ENCODE measurements at places on chromosomes 4 and X. TPM values are rescaled to one million over a fixed set of nuclear protein-coding genes. Genes with fewer than 3 reads are reported as not detected.
A peak's percentile ranks its signal among the peaks of the same experiment; 100 is the strongest.

GRCh38 chr4:76704133-76704881, 193.6 kb downstream of the SOWAHB start:
- peak; percentile 62 for DNase-seq

- no peak for DNase-seq
These were observed 176.9 kb upstream of the HS3ST1 start for GRCh38 chr4:11605597-11605996.

GRCh38 chr4:4182835-4183568, 43.7 kb downstream of the OTOP1 start:
- DNase-seq, result no peak

GRCh38 chrX:40290517-40290916, 192.8 kb upstream of the BCOR start:
- DNase-seq, result no peak

Gene DIAPH2
- total RNA-seq, result 21.6 TPM

Gene NMU
- total RNA-seq, result 1.7 TPM

Gene NLGN4X
- total RNA-seq, result 2.2 TPM

Data from glomerular endothelial cell (primary cell).